Dorsolateral prefrontal cortex (tissue), 122 donors: ENCODE measurements at places on chromosomes 11 and 22.

DNA sequence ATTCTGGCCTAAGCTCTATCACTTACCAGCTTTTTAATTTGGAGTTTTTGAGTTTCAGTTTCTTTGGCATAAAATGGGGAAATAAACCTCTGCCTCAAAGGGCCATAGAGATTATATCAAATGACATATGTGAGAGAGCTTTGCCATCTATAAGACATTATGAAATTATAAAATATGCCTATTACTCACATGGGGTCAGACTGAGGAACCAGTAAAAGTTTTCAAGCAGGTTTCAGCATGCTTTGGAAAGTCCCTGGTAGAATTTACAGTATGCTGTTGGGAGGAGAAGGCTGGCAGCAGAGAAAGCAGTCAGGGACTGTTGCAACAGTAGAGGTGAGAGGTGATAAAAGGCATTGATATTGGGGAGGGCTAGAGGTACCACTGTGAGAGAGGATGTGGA, 13.6 kb upstream of the MTNR1B start:
- DNase-seq, result no peak

DNA sequence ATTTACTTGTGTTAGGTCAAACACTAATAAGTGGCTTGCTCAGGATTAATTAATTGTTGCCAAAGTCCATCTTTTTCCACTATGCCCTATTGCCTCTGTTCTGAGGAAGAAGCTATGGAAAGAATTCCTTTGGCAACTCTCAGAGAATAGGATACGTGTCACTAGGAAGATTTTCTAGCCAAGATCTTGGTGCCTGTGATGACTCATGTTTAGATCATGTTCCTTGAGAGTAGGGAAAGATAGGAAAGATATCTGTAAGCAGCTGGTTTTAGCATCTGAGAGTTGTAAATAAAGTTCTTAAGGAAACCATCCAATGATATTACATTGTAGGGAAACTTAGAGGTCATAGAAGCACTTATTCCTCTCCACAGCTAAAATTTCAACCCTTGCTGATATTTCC, 15.7 kb downstream of the SLN start:
- DNase-seq, result no peak

DNA sequence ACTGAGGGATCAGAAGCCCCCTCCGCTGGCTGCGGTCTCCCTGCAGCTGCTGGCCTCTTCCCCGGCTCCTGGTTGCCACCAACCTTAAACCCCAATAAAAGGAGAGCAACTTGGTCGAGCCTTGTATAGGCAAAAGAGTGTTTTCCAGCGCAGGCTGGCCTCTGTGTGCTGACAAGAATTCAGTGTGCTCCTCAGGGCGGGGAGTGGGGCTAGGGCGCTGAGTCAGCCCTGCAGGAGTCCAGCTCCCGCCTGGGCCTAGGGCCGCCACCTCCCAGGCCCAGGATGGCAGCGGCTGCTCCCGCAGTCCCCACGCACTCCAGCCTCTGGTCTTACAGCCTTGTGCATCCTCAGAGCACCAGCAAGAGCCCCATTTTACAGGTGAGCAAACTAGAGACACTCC, at the start of gene SHISAL1:
Gene SHISAL1, minus strand, starts transcription at position 186 of the 400 bp plus-strand sequence. CDS start 12,006 bp downstream, outside the sequence.
- no peak for DNase-seq

GRCh38 chr11:1202776-1203504, 19.9 kb upstream of the MUC5B start:
- DNase-seq, result peak; percentile 64

DNA sequence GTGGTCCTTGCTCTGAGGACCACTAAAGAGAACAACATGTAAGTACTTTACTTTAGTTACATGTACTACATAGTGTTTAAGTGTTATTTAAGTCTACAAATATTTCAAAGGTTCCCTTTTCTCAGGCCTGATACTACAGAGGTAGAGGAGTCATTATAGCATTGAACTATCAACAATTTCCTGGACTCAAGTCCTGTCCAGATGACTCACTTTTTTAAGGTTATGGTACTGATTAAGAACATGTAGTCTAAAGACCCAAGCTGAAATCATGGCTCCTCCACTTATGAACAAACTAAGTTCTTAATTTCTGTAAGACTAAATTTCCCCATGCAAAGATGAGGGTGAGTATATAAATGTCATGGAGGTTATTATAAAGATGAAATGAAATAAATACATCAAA, 74.7 kb downstream of the NARS2 start:
- DNase-seq, result no peak

GRCh38 chr11:62538470-62539237, 8.0 kb downstream of the AHNAK start:
- no peak for DNase-seq

- no peak for DNase-seq
These were observed 2.9 kb upstream of the BID start for GRCh38 chr22:17777005-17777716.

DNA sequence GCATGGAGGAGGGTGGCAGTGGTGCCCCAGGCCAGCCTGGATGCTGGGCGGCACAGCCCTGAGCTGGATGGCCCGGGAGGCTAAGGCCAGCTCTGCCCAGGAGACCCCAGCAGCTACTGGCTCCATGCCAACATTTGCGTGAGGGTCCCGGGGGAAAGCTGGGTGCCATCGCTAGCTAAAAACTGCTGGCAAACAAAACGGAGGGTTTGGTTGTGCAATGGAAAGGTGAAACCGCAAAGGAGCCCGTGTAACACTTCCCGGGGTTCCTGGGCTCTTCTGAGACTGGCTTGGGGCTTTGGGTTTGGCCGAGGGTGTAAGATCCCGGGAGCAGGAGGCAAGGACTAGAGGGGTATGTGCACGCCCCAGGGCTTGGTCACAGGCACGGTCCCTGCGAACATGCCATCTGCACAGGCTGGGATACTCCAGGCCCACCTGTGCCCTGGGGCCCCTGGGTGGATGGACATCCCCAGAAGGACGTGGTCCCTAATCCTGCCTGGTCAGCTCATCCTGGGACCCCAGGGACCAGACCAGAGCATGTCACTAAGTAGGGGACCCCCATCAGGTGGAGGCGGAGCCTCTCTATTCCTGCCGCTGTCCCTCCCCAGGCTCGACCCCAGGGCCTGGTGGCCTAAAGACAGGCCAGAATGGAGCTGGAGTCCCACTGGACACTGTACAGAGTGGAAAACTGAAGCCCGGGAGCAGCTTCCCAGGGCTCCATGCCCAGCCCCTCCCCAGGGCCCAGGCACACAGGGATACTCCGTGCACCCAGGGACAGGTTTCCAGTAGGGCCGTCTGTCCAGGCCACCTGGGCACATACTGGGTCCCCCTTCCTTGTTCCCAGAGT, 44.6 kb downstream of the IGF2 start:
- peak; percentile 17 for DNase-seq

DNA sequence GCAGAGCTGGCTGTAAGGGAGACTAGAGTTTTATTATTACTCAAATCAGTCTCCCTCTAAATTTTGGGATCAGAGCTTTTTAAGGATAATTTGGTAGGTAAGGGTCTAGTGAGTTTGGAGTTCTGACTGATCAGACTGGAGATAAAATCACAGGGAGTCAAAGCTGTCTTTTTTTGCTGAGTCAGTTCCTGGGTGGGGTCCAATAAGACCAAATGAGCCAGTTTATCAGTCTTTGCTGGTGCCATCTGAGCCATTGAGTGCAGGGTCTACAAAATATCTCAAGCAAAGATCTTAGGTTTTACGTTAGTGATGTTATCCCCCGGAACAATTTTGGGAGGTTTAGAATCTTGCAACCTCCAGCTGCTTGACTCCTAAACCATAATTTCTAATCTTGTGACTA, 935.1 kb upstream of the RAG2 start:
- DNase-seq, result no peak
